ENCODE measurements at places on chromosomes 7 and 10.

GRCh38 chr10:116980041-116980440, 24.9 kb downstream of the SHTN1 start:
- no peak overlapping the region for H3K4me3 ChIP-seq
- H3K27me3 ChIP-seq, result no peaks in the 10 kb centered on the region
- DNase-seq, result no peak
- H3K36me3 ChIP-seq, result peaks cover 16% of the 10 kb centered on the region
- H3K27ac ChIP-seq, result no peak overlapping the region

- H3K27me3 ChIP-seq, result no peaks in the 10 kb centered on the region
- H3K27ac ChIP-seq, result peak overlapping the region; percentile 3
- H3K4me3 ChIP-seq, result no peak overlapping the region
- H3K36me3 ChIP-seq, result 0 out of 2 replicates have a peak, but pooled peaks cover 5% of the 10 kb centered on the region
- DNase-seq, result peak; percentile 79
Observed at GRCh38 chr10:79079490-79080355, 11.0 kb downstream of the ZMIZ1 start.

GRCh38 chr10:91974960-91975359, 51.4 kb downstream of the BTAF1 start:
- peaks cover 37% of the 10 kb centered on the region for H3K4me1 ChIP-seq
- no peak overlapping the region for H3K4me3 ChIP-seq
- DNase-seq, result peak; percentile 64
- H3K27me3 ChIP-seq, result no peaks in the 10 kb centered on the region
- 0 out of 2 replicates have a peak overlapping the region, but pooled peaks have one; percentile 10 for H3K27ac ChIP-seq
- 0 out of 2 replicates have a peak, but pooled peaks cover 4% of the 10 kb centered on the region for H3K36me3 ChIP-seq

GRCh38 chr10:88186335-88186734, 322.9 kb downstream of the PTEN start:
- H3K27ac ChIP-seq, result no peak overlapping the region
- H3K27me3 ChIP-seq, result no peaks in the 10 kb centered on the region
- no peaks in the 10 kb centered on the region for H3K36me3 ChIP-seq
- H3K4me3 ChIP-seq, result no peak overlapping the region
- no peak for DNase-seq

GRCh38 chr10:133163889-133164815, 4.1 kb downstream of the KNDC1 start:
- no peak overlapping the region for H3K4me3 ChIP-seq
- H3K36me3 ChIP-seq, result no peaks in the 10 kb centered on the region
- H3K4me1 ChIP-seq, result no peaks in the 10 kb centered on the region
- DNase-seq, result no peak
- H3K27ac ChIP-seq, result no peak overlapping the region

GRCh38 chr10:129741280-129741977, 222.6 kb downstream of the EBF3 start:
- H3K4me3 ChIP-seq, result no peak overlapping the region
- DNase-seq, result no peak
- no peaks in the 10 kb centered on the region for H3K4me1 ChIP-seq

GRCh38 chr7:50957431-50957830, 174.7 kb upstream of the GRB10 start:
- peak; percentile 44 for DNase-seq
- H3K4me1 ChIP-seq, result peaks cover 45% of the 10 kb centered on the region
- no peaks in the 10 kb centered on the region for H3K36me3 ChIP-seq
- H3K27ac ChIP-seq, result peak overlapping the region; percentile 34
- H3K4me3 ChIP-seq, result no peak overlapping the region

- peak; percentile 70 for DNase-seq
- H3K4me3 ChIP-seq, result peak overlapping the region; percentile 82
- peak overlapping the region; percentile 40 for H3K27ac ChIP-seq
- no peaks in the 10 kb centered on the region for H3K27me3 ChIP-seq
- peaks cover 10% of the 10 kb centered on the region for H3K4me1 ChIP-seq
Observed at GRCh38 chr10:91163869-91164474, 56.5 kb upstream of the PCGF5 start.

- no peaks in the 10 kb centered on the region for H3K36me3 ChIP-seq
- H3K4me3 ChIP-seq, result no peak overlapping the region
- H3K4me1 ChIP-seq, result no peaks in the 10 kb centered on the region
- no peak for DNase-seq
- H3K27ac ChIP-seq, result no peak overlapping the region
Observed at GRCh38 chr7:56605146-56605545, 488.9 kb upstream of the NUPR2 start.

DNA sequence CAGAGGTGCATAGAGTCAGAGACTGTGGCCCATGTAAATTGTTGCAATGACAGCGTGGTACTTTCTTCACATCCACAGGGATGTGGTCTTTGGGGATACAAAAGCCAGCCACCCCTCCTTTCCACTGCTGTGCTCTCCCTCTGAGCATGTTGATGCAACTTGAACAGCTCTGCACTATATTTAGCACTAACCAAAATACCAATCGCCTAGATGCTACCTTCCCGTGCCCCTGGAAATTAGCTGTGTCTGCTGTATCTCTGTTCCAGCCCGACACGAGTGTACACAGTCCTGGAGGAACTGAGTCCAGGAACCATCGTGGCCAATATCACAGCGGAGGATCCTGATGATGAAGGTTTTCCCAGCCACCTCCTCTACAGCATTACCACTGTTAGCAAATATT, 38.1 kb downstream of the CDHR3 start:
- H3K27ac ChIP-seq, result no peak overlapping the region
- no peaks in the 10 kb centered on the region for H3K4me1 ChIP-seq
- H3K4me3 ChIP-seq, result no peak overlapping the region
- H3K36me3 ChIP-seq, result no peaks in the 10 kb centered on the region

- H3K4me1 ChIP-seq, result peaks cover 29% of the 10 kb centered on the region
- H3K4me3 ChIP-seq, result peak overlapping the region; percentile 58
- peak; percentile 83 for DNase-seq
- H3K27me3 ChIP-seq, result no peaks in the 10 kb centered on the region
- H3K27ac ChIP-seq, result peak overlapping the region; percentile 100
- H3K36me3 ChIP-seq, result no peaks in the 10 kb centered on the region
Observed at GRCh38 chr7:12067156-12067831, 143.8 kb upstream of the TMEM106B start.

DNA sequence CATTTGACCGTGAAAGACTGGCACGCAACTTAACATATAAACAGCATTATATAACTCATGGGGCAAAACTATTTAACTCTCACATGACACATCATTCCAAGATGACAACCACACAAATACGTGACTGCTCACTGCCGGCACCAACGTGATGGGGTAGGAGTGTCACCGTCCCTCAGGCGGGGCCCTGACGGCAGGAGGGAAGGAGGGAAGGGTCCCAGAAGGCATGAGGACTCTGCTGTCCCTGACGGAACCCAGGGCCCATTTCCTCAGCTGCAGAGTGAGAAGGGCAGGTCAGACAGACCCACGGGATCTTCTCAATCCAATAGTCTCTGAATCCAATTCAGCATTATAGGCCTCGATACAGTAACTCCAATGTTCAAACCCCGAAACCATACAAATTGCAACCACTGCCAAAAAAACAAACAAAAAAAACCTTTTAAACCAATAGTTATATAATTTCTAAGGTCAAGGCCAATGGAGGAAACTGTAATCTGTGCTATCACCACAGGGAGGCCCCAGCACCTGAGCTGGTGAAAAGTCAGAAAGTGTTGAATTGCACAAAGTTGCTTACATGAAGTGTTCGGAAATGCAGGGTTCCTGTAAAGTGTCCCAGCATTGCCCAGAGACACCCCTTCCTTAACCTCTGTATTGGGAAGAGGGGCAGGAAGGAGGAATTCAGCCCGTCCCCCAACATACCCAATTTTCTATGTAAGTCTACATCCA, 137.4 kb downstream of the TNS3 start:
- no peak overlapping the region for H3K4me3 ChIP-seq
- H3K36me3 ChIP-seq, result peaks cover 3% of the 10 kb centered on the region
- H3K27ac ChIP-seq, result no peak overlapping the region
- H3K27me3 ChIP-seq, result no peaks in the 10 kb centered on the region

GRCh38 chr10:120979435-120980278, 128.5 kb downstream of the WDR11 start:
- no peak overlapping the region for H3K27ac ChIP-seq
- H3K4me1 ChIP-seq, result peaks cover 11% of the 10 kb centered on the region
- H3K36me3 ChIP-seq, result no peaks in the 10 kb centered on the region
- no peak overlapping the region for H3K4me3 ChIP-seq

- H3K4me3 ChIP-seq, result no peak overlapping the region
- H3K36me3 ChIP-seq, result no peaks in the 10 kb centered on the region
Observed at GRCh38 chr10:46537309-46537708, 19.1 kb downstream of the GPRIN2 start.

GRCh38 chr10:83178526-83178925, 960.8 kb upstream of the GHITM start:
- H3K27me3 ChIP-seq, result no peaks in the 10 kb centered on the region
- no peak for DNase-seq
- H3K4me1 ChIP-seq, result no peaks in the 10 kb centered on the region
- H3K27ac ChIP-seq, result no peak overlapping the region
- no peaks in the 10 kb centered on the region for H3K36me3 ChIP-seq
- no peak overlapping the region for H3K4me3 ChIP-seq

DNA sequence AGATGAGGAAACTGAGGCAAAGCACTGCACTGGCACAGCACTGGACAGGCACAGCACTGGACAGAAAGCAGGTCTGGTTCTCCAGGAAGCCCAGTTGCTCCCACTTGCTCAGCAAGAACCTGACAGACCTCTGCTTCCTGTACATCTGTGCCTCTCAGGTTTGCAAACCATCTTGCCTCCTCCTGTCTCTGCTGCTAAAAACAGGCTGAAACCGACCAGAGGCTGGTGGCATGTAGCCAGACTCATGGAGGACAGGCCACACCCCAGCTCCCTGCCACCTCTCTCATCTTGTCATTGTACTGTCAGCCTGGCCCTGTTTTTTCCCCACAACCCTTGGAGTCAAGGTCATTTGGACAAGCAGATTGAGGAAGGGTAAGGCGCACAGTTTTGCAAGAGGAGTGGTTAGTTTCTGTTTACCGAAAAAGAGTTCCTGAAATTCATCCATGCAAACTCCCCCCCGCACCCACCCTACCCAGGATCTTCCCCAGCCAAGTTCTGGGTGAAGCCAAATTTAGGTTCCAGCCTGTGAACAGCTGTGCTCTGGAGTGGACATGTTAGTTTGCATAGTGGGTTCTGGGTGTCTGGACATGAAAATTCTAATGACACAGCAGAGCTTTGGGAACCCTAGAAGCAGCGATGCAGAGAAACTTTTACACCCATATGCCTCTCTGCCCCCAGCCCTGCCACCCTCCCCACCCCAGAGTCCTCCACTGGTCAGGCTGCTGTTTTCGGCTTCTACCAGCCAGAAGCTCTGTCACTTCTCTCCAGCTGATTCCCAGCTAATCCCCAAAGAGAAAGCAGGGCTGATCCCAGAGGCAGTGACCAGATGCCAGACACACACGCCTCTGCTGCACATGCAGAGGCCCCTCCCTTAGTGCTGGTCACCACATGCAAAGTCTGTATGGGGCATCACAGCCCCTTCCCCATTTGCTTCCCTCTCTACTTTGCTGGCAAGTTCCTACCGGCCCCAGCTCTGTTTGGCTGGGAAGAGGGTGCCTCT, 8.5 kb upstream of the C10orf105 start:
- no peak overlapping the region for H3K27ac ChIP-seq
- no peaks in the 10 kb centered on the region for H3K36me3 ChIP-seq
- no peaks in the 10 kb centered on the region for H3K27me3 ChIP-seq
- DNase-seq, result peak; percentile 18
- peaks cover 19% of the 10 kb centered on the region for H3K4me1 ChIP-seq
- H3K4me3 ChIP-seq, result no peak overlapping the region

GRCh38 chr10:84563355-84563754, 235.0 kb downstream of the CCSER2 start:
- H3K27ac ChIP-seq, result no peak overlapping the region
- no peak for DNase-seq
- peaks cover 31% of the 10 kb centered on the region for H3K27me3 ChIP-seq

GRCh38 chr10:61486251-61486650, 33.1 kb upstream of the TMEM26 start:
- no peak overlapping the region for H3K27ac ChIP-seq
- H3K4me3 ChIP-seq, result no peak overlapping the region
- peaks cover 14% of the 10 kb centered on the region for H3K4me1 ChIP-seq
- H3K36me3 ChIP-seq, result no peaks in the 10 kb centered on the region
- no peaks in the 10 kb centered on the region for H3K27me3 ChIP-seq

DNA sequence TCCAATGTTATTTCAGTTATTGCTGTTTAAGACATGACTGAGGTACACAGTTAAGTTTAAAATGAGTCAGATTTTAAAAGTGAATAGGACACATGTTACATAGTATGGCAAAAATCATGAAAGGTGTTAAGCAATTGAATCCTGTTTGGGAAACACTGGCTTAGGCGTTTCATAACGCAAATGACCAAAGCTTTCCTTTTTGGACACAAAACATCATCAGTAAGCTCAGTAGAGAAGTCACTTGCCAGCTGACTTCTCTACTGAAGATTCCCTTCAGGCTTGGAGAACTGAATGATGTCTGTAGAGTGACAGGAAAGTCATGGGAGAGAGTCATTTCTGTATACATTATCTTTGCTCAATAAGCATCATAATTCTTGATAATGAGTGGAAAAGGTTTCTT, 64.4 kb upstream of the RSBN1L start:
- DNase-seq, result no peak
- no peaks in the 10 kb centered on the region for H3K4me1 ChIP-seq
- no peak overlapping the region for H3K4me3 ChIP-seq
- no peak overlapping the region for H3K27ac ChIP-seq
- no peaks in the 10 kb centered on the region for H3K27me3 ChIP-seq

- no peak overlapping the region for H3K27ac ChIP-seq
- H3K36me3 ChIP-seq, result no peaks in the 10 kb centered on the region
- H3K27me3 ChIP-seq, result no peaks in the 10 kb centered on the region
- H3K4me3 ChIP-seq, result no peak overlapping the region
- DNase-seq, result no peak
Observed at GRCh38 chr7:43021431-43021830, 89.3 kb downstream of the MRPL32 start.

GRCh38 chr10:69049566-69049961, 38.3 kb upstream of the SRGN start:
- no peaks in the 10 kb centered on the region for H3K27me3 ChIP-seq
- no peak overlapping the region for H3K27ac ChIP-seq
- H3K4me3 ChIP-seq, result no peak overlapping the region
- H3K36me3 ChIP-seq, result no peaks in the 10 kb centered on the region

GRCh38 chr10:102645741-102646609, 1.7 kb downstream of the TRIM8 start:
- DNase-seq, result peak; percentile 87
- peak overlapping the region; percentile 96 for H3K27ac ChIP-seq
- no peaks in the 10 kb centered on the region for H3K36me3 ChIP-seq
- peak overlapping the region; percentile 90 for H3K4me3 ChIP-seq

DNA sequence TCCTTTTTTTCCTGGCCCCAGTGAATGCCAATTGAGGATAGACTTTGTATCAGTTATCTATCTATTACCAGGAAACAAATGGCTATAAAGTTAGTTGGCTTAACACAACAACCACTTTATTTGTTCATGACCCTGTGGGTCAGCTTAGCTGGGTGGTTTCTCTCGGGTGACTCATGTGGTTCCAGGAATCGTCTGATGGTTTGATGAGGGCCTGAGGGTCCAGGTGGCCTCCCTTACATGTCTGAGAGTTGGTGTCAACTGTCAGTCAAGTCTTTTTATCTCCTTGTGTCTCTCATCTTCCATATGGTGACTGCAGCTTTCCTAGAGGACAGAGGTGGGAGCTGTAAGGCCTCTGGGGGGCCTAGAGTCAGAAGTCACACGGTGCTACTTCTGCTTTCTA, 15.3 kb upstream of the MAPK8 start:
- H3K4me3 ChIP-seq, result no peak overlapping the region
- H3K4me1 ChIP-seq, result no peaks in the 10 kb centered on the region
- no peaks in the 10 kb centered on the region for H3K36me3 ChIP-seq
- H3K27me3 ChIP-seq, result no peaks in the 10 kb centered on the region

GRCh38 chr10:74932648-74933047, 106.2 kb downstream of the KAT6B start:
- H3K4me3 ChIP-seq, result no peak overlapping the region
- DNase-seq, result peak; percentile 47
- H3K36me3 ChIP-seq, result no peaks in the 10 kb centered on the region
- peaks cover 22% of the 10 kb centered on the region for H3K4me1 ChIP-seq
- no peak overlapping the region for H3K27ac ChIP-seq

GRCh38 chr7:35249537-35249907, 4.4 kb downstream of the TBX20 start:
- H3K4me1 ChIP-seq, result peaks cover 20% of the 10 kb centered on the region
- H3K27me3 ChIP-seq, result 0 out of 2 replicates have a peak, but pooled peaks cover 5% of the 10 kb centered on the region
- H3K36me3 ChIP-seq, result no peaks in the 10 kb centered on the region
- H3K27ac ChIP-seq, result peak overlapping the region; percentile 64
